Kidney (tissue), 22 donors: ENCODE measurements at places on chromosomes 7 and 10. TPM values are rescaled to one million over a fixed set of nuclear protein-coding genes. Genes with fewer than 3 reads are reported as not detected.

- no peak overlapping the region for H3K27ac ChIP-seq
- no peak overlapping the region for H3K4me3 ChIP-seq
- H3K27me3 ChIP-seq = no peaks in the 10 kb centered on the region
- H3K4me1 ChIP-seq = no peaks in the 10 kb centered on the region
- DNase-seq = no peak
These were observed 114.2 kb upstream of the FAM3C start for GRCh38 chr7:121510302-121510701.

DNA sequence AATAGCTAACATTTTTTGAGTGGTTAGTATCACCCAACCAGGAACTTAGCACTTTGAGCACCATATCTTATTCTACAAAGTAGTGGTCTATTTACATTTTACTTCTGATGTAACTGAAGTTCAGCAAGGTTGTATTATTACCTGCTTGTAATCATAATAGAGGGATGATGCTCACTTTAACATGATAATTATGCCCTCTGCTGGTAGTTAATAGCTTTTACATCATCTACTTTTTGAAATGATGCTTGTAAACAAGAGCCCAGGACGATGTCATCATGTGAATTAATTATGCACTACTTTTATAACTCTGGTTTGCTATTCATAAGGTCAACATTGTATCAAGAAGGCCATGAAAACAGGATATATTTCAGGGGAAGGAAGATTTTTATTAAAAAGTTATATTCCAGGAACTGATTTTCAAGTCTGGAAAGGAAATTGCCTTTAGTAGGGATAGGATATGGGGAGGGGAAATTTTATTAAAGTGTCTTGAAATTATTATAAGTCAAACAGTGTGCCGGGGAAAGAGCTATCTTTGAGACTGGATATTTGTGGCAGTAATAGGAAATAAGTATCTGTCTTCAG is 80.3 kb upstream of the SCIN start:
- no peaks in the 10 kb centered on the region for H3K36me3 ChIP-seq
- DNase-seq = no peak
- no peaks in the 10 kb centered on the region for H3K27me3 ChIP-seq

DNA sequence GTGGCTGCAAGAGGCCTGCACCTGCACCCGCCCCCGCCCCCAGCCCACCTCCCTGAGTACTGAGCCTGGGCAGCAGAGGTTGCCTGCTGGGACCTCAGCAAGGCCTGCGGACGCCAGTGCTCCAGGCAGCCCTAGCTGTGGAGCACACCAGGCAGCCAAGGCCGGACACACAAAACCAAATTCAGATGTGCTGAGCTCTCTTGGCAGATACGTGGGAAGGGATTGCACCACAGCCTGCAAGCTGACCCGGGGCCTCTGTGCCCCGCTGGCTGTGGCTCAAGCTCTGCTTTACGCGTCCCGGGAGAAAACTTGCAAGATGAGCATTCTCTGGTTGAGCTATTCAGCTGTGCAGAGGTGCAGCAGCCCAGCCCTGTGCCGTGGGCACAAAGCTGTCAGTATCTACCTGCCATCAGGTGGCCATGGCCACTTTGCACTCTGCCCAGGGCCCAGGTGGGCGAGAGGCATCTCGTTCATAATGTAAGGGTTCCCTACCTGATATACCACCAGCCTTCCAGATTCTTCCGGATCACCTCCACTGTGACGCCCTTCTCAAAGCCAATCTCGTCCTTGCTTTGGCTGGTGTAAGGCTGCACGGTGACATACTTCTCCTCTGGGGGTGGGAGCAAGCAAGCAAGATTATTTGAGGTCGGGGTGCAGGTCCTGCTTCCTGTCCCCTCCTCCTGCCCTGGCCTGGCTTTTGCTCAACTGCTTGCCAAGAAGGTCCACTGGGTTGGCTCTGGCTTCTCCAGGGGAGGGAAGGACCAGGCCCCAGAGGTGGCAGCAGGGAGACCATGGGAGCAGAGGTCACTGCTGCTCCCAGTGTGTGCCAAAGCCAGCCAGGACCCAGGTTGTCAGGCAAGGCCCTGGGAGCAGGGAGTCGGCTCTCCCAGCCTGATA is 123.4 kb downstream of the NEURL1 start:
- no peak overlapping the region for H3K27ac ChIP-seq
- no peaks in the 10 kb centered on the region for H3K4me1 ChIP-seq
- no peaks in the 10 kb centered on the region for H3K27me3 ChIP-seq
- no peak for DNase-seq

DNA sequence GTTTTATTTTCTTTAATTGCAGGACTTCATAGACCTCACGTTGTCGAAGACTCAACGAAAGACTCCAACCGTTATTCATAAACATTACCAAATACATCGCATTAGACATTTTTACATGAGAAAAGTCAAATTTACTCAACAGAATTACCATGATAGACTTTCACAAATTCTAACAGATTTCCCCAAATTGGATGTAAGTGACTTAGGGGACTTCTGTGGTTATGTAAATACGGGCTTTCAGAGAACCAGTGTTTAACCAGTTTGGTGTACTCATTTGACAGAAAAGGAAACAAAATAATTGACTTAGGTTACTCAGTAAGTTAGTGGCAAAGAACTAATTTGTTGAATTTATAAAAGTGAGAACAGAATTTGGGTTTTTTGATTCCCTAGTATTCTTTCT is 4.2 kb downstream of the GTPBP4 start:
- H3K27ac ChIP-seq = no peak overlapping the region
- no peak overlapping the region for H3K4me3 ChIP-seq
- H3K4me1 ChIP-seq = no peaks in the 10 kb centered on the region
- peaks cover 17% of the 10 kb centered on the region for H3K36me3 ChIP-seq
- H3K27me3 ChIP-seq = no peaks in the 10 kb centered on the region
- DNase-seq = no peak

GRCh38 chr7:6554848-6555247 is 3.6 kb upstream of the GRID2IP start:
- DNase-seq = no peak
- H3K27me3 ChIP-seq = no peaks in the 10 kb centered on the region
- H3K36me3 ChIP-seq = no peaks in the 10 kb centered on the region
- no peaks in the 10 kb centered on the region for H3K4me1 ChIP-seq
- no peak overlapping the region for H3K27ac ChIP-seq

GRCh38 chr10:132076578-132077081 is 10.9 kb downstream of the JAKMIP3 start:
- no peaks in the 10 kb centered on the region for H3K27me3 ChIP-seq
- peak; percentile 2 for DNase-seq
- H3K36me3 ChIP-seq = no peaks in the 10 kb centered on the region
- no peaks in the 10 kb centered on the region for H3K4me1 ChIP-seq
- H3K4me3 ChIP-seq = no peak overlapping the region
- no peak overlapping the region for H3K27ac ChIP-seq

DNA sequence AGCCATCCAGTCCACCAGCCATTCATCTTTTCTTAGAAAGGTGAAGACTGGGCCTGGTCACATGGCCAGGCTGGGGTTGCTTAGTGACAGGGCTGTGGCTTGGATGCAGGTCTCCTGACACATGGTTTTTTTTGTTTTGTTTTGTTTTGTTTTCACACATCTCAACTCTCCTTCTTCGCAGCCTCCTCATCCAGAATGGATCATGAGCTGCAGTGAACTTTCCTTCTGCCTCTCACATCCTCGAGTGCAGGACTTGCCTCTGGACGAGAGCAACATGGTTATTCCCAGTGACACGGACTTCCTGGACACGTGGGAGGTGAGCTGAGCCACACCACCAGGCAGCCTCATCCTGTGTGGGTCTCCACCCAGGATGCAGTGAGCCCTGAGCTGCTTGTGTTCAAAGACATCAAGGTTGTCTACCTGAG is 9.5 kb downstream of the AKR1E2 start:
- no peaks in the 10 kb centered on the region for H3K4me1 ChIP-seq
- peaks cover 2% of the 10 kb centered on the region for H3K36me3 ChIP-seq
- H3K27me3 ChIP-seq = no peaks in the 10 kb centered on the region
- H3K27ac ChIP-seq = no peak overlapping the region
- no peak for DNase-seq

GRCh38 chr7:22549667-22550513 is 49.9 kb upstream of the STEAP1B start:
- H3K36me3 ChIP-seq = no peaks in the 10 kb centered on the region
- H3K4me1 ChIP-seq = no peaks in the 10 kb centered on the region
- H3K27ac ChIP-seq = no peak overlapping the region

DNA sequence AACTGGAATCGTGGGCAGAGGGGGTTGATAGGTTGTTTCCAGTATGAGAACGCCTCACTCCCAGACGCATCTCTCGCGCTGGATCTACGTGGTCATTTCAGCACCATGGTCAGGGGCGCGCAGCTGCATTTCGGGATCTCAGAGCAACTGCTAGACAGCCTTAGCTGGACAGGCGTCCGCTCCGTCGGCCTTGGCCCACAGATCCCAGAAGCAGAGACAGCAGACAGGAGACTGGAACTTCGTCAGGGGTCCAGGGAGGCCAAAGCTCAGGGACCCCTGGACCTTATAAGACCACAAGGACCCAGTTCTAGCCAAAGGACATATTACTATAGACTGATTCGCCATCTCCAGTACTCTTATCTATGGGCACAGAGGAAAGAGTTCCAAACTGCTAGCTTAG is 5.3 kb downstream of the NEUROG3 start:
- no peaks in the 10 kb centered on the region for H3K36me3 ChIP-seq
- peak; percentile 62 for DNase-seq
- H3K27ac ChIP-seq = no peak overlapping the region
- no peak overlapping the region for H3K4me3 ChIP-seq
- H3K4me1 ChIP-seq = no peaks in the 10 kb centered on the region
- H3K27me3 ChIP-seq = peaks cover 39% of the 10 kb centered on the region

DNA sequence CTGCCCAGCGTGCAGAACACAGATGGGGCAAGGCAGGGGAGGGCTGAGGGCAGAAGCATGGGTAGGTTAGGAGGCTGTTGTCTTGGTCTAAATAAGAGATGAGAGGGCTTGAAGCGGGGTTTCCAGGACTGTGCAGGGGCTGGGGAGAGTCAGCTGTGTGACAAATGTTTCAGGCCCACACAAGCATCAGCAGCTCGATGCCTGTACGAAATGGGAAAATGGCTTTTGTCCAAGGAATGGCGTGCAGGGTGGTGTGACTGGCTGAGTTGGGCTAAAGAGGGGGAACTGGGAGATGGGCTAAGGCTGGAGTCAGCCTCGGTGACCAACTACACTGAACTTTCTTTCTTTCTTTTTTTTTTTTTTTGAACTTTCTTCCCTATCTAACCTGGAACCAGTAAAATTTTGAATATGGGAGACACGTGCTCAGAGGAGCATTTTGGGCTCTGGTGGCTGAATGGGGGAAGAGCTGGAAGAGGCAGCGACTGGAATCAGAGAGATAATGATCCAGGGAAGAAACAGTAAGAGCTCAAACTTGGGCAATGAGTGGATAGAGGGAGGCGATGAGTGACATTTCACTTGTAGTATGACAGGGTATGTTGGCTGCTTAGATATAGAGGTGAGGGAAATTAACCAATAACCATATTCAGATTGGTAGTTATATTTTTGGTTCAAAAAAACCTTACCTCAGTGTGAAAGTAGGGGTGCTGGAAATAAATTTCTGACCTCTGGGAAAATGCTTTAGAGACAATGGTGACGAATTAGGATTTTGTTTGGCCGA is 10.2 kb upstream of the EPHA1 start:
- DNase-seq = no peak
- H3K4me1 ChIP-seq = peaks cover 2% of the 10 kb centered on the region
- H3K27me3 ChIP-seq = no peaks in the 10 kb centered on the region
- H3K36me3 ChIP-seq = no peaks in the 10 kb centered on the region
- no peak overlapping the region for H3K27ac ChIP-seq
- H3K4me3 ChIP-seq = no peak overlapping the region

GRCh38 chr10:10617686-10618085 is 400.0 kb upstream of the CELF2 start:
- no peak for DNase-seq
- H3K36me3 ChIP-seq = no peaks in the 10 kb centered on the region
- no peaks in the 10 kb centered on the region for H3K27me3 ChIP-seq
- H3K27ac ChIP-seq = no peak overlapping the region
- no peak overlapping the region for H3K4me3 ChIP-seq

GRCh38 chr7:18666107-18666728 is 170.7 kb downstream of the HDAC9 start:
- no peak overlapping the region for H3K4me3 ChIP-seq
- H3K36me3 ChIP-seq = no peaks in the 10 kb centered on the region
- H3K27me3 ChIP-seq = no peaks in the 10 kb centered on the region
- peak; percentile 81 for DNase-seq

- H3K36me3 ChIP-seq = no peaks in the 10 kb centered on the region
- DNase-seq = peak; percentile 77
- peaks cover 3% of the 10 kb centered on the region for H3K4me1 ChIP-seq
- H3K27ac ChIP-seq = peak overlapping the region; percentile 91
- no peaks in the 10 kb centered on the region for H3K27me3 ChIP-seq
These were observed 961 bp downstream of the SCRN1 start for GRCh38 chr7:29988424-29989256.

- H3K27me3 ChIP-seq = no peaks in the 10 kb centered on the region
- H3K4me3 ChIP-seq = no peak overlapping the region
- no peaks in the 10 kb centered on the region for H3K36me3 ChIP-seq
- H3K27ac ChIP-seq = no peak overlapping the region
- no peak for DNase-seq
These were observed 89.0 kb downstream of the EMX2 start for GRCh38 chr10:117631276-117632145.

DNA sequence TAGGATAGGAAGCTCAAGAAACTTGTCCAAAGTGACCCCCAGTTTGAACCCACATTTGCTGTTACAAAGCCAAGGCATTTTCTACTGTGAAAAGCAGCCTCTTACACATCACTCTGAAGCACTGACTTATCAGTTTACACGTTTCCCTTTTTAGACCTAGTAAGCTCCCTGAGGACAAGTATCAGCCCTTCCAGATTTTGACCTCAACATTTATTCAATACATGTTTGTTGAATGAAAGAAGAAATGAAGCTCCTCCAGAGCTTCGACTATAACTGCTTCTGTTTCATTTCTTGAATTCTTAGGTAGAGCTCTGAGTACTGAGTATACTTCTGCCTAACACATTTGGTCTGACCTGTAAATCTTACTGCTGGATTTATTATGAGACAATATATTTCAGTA is 2.7 kb downstream of the WASL start:
- H3K27ac ChIP-seq = peak overlapping the region; percentile 55
- peak overlapping the region; percentile 91 for H3K4me3 ChIP-seq
- no peak for DNase-seq
- H3K27me3 ChIP-seq = no peaks in the 10 kb centered on the region
- no peaks in the 10 kb centered on the region for H3K36me3 ChIP-seq
- peaks cover 9% of the 10 kb centered on the region for H3K4me1 ChIP-seq

LRIT2 gene
- not detected for total RNA-seq

TMEM178B gene
- total RNA-seq = 20.0 TPM

EBLN1 gene
- total RNA-seq = not detected

SLC39A12 gene
- 0.16 TPM for total RNA-seq

SAP25 gene
- 9.8 TPM for total RNA-seq

SRRM3 gene
- total RNA-seq = 1.0 TPM
